Activated CD4-positive, CD25-positive, alpha-beta regulatory T cell treated with anti-CD3 and anti-CD28 coated beads, Interleukin-2, amount 50 U/mL, for 16 hours (primary cell): ENCODE measurements at places on chromosomes 5 and 9.

- DNase-seq, result no peak
Observed at GRCh38 chr9:102507044-102507687, 488.0 kb upstream of the CYLC2 start.

DNA sequence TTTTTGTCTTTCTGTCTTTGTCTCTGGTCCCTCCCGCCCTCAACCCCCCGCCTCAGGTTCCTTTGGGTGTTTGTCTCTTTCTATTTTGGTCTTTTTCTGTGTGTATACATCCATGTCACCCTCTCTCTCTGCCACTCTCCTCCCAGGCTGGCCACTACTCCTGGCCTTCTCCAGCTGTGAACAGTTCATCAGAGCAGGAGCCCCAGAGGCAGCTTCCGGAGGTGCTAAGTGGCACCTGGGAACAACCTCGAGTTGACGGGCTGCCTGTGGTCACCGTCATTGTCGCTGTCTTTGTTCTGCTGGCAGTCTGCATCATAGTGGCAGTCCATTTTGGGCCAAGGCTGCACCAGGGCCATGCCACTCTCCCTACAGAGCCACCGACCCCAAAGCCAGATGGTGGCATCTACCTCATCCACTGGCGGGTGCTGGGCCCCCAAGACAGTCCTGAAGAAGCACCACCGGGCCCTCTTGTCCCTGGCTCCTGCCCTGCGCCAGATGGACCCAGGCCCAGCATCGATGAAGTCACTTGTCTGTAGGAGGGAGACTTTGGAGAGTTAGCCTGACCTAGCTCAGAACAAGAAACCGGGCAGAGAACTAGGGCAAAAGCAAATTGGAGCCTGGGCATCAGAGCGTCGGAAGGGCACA, 1.7 kb downstream of the SMIM33 start:
- no peak for DNase-seq

DNA sequence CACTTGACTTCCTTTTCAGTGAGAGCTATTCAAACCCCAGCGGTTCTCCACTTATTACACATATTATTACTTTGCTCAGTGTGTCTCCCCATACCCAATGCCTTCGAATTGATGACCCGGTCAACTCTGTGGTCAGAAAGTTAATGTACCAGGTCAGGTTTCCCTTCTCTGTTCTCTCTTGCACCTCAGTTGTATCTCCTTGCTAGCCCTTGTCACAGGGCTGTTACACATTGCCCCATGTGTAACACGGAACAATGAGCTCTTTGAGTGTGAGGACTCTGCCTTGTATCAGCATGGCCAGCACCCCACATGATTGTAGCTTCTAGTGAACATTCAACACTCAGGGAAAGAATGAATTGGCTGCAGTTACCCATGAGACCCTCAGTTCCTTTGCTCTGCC, 73.6 kb downstream of the DOCK2 start:
- no peak for DNase-seq

DNA sequence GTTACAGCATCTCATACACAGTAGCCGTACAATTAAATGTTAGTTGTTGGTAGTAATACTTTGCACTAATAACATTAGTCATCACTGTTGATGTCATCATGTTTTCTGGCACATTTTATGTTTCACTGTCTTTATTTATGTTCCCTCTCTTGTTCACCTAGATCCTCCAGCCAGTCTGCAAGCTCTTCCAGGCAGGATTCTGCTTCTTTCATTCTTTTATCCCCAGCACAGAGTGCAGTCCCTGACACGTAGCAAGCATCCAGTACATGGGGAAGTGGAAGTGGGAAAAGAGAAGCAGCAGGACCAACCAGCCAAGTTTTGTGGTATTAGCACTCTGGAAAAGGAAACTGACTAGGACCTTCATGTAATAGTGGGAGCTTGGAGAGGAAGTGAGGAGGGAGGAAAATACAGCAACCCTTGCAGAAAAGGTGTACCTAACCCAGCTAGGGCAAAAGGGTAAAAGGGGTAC, 89.7 kb upstream of the SLC44A1 start:
- DNase-seq, result no peak
